Panc1 (cell line): ENCODE measurements at places on chromosomes 1 and 21. TPM values are rescaled to one million over a fixed set of nuclear protein-coding genes. Genes with fewer than 3 reads are reported as not detected.

DNA sequence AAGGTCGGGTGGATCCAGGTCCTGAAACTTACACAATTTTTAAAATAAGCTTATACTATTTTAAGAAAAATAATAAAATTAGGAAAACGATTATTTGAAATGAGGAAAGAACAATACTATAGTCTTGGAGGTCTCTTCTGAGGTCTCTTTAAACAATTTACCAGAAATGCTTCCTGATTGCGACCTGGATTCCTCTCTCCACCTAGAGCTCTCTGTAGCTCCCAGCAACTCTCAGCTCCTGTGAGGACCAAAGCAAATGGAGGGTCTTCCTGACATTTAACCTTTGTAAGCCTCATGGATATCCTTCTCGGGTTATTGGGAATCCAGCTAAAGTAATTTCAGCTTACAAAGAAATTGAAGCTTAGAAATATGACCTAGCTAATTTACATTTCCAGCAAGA is 886 bp downstream of the BTBD8 start:
- DNase-seq, result no peak

- no peak for DNase-seq
Measured at GRCh38 chr1:12697397-12697796, 18.5 kb upstream of the AADACL3 start.

- no peak for DNase-seq
Measured at GRCh38 chr1:31366796-31367195, 6.1 kb downstream of the FABP3 start.

GRCh38 chr1:29793101-29793546 is 556.8 kb downstream of the PTPRU start:
- peak; percentile 51 for DNase-seq

DNA sequence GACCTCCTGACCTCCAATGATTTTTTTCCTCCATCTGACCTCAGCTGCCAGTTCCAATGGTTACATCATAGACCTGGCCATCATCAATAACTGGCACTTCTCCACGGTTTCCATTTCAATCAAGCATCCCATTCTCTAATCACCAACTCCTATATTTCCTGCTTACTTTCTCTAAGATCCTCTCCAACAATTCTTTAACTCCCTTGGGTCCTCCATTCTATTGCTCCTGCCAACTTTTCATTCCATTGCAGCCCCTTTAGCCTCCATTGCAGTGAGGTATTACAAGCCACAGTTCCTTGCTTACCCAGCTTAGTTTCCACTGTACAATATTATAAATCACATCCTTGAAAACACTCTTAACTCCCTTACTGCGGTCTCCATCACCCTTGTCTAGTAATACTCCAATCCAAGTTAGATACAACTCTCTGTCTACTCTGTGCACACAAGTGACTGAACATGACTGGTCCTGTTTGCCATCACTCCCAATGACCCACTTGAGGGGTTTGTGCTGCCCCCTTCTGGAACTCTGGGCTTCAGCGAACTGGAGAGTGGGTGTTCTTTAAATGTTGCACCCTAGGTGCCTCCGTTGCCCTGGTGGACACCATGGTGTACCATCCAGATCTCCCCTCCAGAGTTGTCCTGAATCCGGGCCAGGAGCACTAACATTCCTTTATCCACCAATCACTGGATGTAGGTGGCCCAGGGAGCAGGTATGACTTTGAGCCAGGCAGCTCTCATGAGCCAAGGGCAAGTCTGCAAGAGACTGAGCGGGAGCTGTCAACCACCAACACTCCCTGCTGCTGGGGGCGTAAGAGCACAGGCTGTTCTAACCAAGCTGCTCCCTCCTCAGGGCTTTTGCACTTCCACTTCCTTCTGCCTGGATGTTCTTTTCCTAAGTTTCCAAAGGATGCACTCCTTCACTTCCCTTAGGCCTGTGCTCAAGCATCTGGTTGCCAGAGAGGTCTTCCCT is 3.7 kb upstream of the FNDC7 start:
- no peak for DNase-seq

- DNase-seq, result no peak
Measured at GRCh38 chr1:202293569-202293968, 48.2 kb downstream of the UBE2T start.

GRCh38 chr1:59288046-59288445 is 8.8 kb upstream of the FGGY start:
- no peak for DNase-seq

DNA sequence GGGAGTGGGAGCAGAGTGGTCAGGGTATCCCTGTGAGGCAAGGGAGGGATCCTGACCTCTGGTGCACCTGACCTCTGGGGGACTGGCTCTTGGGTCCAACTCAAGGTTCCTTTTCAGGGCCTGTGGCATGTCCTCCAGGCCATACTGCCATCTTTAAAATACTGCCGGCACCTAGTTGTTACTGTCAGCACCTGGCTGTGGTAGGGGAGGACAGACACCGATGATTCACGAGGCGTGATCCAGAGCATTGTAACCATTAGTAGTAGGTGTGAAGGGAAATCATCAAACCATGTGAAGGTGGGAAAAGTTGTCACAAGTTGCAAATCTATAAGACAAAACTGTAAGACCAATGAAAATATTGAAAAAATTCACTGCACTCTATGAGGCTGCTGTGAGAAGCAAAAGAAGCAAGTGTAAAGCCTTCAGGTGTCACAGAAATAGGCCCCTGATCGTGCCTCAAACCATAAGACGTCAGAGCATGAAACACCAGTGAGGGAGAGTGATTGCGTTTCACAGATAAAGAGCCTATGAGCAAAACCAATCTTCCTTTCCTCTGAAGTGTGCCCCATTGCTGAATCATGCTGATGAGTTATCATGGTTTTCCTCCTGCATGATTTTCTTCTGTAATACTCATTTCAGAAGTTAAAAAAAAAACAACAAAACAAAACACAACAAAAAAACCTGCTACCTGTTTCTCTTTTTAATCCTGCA is 55.3 kb downstream of the CDC7 start:
- no peak for DNase-seq

DNA sequence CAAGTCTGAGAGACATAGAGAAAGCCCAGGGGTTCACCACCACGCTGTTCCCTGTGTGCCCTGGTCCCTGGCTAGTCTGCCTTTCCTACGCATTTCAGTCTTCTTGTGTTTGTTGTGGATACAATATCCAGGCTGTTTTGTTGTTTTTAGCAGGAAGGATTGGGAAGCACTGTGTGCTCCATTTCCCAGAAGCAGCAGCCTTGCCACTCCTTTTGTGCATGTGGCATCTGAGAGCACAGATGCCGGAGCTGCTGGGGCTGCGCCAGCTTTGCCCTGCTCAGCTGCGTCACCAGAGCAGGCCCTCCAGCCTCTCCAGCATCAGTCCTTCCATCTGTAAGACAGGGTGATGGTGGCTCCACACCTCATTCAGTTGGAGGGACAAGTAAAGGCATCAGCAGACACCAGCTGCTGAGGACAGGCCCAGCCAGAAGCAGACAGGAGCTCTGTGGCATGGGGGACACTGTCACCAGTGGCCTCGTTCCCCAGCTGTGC is 94.4 kb upstream of the COL6A1 start:
- DNase-seq, result no peak

- no peak for DNase-seq
Measured at GRCh38 chr1:47926461-47926999, 70.7 kb downstream of the TRABD2B start.

- no peak for DNase-seq
Measured at GRCh38 chr1:89708751-89709375, 75.9 kb downstream of the LRRC8C start.

DNA sequence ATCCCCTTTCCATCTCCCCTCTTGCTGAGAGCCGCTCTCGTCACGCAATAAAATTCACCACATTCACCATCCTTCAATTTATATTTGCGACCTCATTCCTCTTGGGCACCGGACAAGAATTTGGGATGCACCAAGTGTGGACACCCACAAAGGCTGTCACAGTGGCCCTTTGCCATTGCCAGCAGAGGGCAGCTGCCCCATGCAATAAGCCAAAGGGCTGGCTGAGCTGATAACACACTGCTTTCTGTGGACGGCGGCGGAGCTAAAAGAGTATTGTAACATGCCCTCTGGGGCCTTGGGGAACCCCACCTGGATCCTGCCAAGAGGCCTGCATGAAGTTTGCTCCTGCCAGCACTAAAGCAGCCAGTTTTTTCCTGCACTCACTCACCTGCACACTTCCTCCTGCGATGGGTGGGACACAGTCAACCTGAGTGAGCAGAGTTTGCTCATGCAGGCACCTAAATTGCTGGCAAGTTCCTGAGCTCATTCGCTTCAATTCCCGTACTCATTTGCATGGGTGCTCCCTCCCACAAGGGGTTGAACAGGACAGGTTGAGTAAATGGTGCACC is 792.3 kb upstream of the ADAMTS5 start:
- no peak for DNase-seq

DNA sequence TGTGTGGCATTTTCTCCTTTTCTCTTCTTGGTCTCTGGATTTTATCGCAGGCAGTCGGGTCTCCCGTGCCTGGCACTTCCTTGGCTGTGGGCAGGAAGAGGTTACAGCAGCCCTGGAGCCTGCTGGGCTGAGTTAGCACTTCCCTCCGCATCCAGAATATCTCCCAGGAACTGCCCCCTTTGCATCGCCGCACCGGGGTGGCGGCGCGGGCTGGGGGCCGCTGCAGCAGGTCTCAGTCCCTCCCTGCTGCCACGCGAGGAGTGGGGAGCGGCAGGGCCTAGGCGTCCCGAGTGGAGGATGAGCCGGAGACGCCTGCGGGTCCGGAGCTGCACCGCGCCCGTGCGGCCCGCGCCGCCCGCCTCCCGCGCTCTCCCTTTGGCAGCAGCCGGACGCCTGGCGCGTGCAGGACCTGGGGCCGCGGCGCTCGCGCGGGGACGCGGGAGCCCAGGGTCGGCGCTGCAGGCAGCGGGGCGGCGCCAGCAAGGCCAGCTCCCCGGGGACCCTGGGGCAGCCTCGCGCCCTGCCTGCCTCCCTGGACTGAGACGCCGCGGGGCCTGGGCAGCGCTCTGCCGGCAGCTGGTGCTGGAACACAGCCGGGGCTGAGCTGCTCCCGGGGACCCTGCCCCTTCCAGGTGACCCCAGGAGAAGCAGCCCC is 192.8 kb downstream of the PRDM2 start:
- DNase-seq, result no peak

DNA sequence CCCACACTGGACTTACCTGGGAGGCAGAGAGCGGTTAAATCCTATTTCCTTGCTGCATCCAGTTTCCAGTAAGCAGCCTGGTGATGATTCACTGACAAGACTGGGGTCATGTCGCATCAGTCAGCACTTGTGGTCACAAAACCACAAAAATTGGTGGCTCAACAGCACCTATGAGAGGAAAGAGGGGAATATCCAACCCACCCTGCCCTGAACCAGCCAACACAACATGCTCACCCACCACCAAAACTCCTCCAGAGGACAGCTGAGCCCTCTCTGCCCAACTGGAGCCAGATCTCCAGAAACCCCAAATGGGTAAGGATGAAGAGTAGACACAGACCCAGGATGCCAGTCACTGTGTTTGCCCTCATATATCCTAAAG is 64.0 kb downstream of the CD46 start:
- no peak for DNase-seq

GRCh38 chr1:233240829-233241682 is 54.5 kb downstream of the PCNX2 start:
- DNase-seq, result peak; percentile 36

DNA sequence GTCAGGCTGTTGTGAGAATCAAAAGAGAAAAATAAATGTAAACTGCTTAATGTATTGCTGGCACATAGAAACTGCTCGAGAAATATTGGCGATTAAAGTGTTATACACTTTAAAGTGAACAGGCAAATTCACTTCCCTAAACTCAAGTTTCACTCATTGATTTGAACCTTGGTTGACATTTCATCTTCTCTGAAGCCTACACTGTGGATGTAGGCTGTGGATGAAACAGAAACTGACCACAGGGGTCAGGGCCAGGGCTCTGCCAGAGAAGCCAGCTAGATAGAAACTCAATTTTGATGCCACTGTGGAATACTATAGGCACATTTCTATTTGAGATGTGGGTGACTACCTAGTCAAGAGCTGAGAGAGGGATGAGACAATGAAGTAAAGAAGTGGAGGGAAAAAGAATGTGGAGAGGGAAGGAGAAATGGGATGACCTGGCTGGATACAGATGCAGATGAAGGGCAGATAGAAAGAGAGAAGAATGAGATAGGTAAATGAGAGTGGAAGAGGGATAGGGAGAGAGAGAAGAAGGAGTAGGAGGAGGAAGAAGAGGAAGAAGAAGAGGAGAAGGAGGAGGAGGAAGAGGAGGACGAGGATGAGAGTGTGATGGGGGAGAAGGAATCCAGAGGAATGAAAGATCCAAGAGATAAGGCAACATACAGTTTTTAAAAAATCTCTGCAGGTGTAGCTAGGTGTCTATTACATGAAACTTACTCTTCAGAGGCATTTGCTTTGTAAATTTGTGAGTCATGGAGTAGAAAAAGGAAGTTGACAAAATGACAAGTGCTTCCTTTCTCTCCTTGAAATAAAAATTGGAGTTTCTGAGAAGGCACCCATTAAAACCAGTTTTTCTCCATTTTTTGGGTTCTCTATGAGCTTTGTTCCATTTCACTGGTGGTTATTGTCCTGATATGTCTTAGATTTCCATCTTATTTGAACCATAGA is 17.4 kb upstream of the CD1D start:
- no peak for DNase-seq

GRCh38 chr1:94279038-94279437 is 41.7 kb upstream of the ARHGAP29 start:
- no peak for DNase-seq

GRCh38 chr1:106746448-106747085 is 309.9 kb upstream of the PRMT6 start:
- DNase-seq, result no peak

DNA sequence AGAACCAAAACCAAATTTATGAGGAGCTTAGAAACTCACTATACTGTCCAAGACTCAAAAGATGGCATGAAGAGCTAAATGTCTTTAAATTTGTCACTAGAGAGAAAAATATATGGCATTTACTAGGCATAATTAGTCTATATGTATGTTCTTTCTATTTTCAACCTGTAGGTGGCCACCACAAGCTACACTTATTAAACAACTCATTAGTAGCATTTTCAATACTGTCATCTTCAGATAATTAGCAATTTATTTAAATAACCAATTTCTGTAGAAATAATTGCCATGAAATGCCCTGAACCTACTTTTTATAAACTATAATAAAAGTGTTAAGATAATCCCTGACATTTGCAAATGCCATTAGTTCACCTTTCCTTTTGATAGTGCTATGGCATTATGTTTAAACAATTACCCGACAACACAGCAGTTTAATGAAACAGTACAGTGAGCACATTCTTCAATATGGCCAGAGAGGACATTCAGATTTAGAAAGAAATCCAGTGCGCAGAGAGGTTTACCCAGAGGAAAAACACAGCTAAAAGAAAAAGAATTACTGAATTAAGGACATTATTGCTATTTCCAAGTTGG is 522.5 kb downstream of the PTBP2 start:
- DNase-seq, result no peak

- DNase-seq, result no peak
Measured at GRCh38 chr1:50976890-50977574, 7.0 kb downstream of the CDKN2C start.

Gene GOLT1A
- 0.49 TPM for total RNA-seq

Gene CELA3A
- total RNA-seq, result 5.9 TPM

Gene NBPF10
- 2.8 TPM for total RNA-seq

Gene RGS18
- not detected for total RNA-seq

Gene MRPL24
- total RNA-seq, result 80.4 TPM

Gene C1QA
- 0.41 TPM for total RNA-seq

Gene RAB42
- total RNA-seq, result 4.2 TPM

Gene F13B
- total RNA-seq, result not detected
